ENCODE measurements at places on chromosomes 13 and 19. TPM values are rescaled to one million over a fixed set of nuclear protein-coding genes. Genes with fewer than 3 reads are reported as not detected.

GRCh38 chr19:13334801-13335481 is 171.3 kb downstream of the CACNA1A start:
- peak; percentile 13 for DNase-seq

- no peak for DNase-seq
These were observed 15.3 kb downstream of the ATP7B start for GRCh38 chr13:51995677-51996551.

DNA sequence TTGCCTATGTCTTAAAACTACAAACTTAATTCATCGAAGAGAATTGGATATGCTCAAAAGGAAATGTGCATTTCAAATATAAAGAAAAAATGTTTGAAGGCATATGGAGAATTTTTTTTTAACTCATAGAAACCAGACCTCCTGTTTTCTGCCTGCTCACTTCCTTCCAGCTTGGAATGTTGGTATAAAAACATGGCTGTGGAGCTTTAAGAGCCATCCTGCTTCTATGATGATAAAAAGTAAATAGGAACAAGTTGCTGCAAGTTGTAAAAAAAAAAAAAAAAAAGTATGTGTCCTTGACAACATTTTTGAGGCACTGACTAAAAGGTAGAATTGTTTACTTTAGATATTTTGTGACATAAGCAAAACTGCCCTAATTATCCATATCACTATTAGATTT is 1230.7 kb downstream of the PCDH9 start:
- DNase-seq: no peak

DNA sequence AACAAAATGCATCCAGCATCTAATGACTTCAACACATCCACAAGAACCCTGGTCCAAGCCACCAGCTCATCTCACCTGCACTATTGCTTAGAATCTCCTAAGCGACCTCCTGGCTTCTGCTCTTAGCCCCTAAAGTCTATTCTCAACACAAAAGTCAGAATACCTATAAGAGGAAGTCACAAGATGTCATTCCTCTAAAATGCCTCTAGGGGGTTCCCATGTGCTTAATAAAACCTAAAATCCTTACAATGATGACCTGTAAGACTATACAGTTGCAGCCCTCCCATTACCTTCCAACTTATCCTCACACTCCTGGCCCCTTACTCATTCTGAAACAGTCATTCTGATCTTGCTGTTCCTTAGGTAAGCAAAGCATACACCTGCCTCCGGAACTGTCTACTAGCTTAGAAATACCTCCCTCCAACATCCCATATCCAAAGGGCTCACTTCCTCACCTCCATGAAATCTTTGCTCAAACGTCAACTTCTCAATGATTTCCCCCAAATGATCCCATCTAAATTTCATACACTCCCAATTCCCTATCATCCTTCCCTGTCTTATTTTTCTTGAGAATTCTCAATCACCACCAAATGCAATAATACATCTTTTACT is 10.0 kb downstream of the ATP7B start:
- DNase-seq: peak; percentile 50

- DNase-seq: peak; percentile 44
These were observed 30.0 kb upstream of the NCCRP1 start for GRCh38 chr19:39166571-39167391.

- DNase-seq: no peak
These were observed 56.8 kb downstream of the LRCH1 start for GRCh38 chr13:46609726-46610125.

DNA sequence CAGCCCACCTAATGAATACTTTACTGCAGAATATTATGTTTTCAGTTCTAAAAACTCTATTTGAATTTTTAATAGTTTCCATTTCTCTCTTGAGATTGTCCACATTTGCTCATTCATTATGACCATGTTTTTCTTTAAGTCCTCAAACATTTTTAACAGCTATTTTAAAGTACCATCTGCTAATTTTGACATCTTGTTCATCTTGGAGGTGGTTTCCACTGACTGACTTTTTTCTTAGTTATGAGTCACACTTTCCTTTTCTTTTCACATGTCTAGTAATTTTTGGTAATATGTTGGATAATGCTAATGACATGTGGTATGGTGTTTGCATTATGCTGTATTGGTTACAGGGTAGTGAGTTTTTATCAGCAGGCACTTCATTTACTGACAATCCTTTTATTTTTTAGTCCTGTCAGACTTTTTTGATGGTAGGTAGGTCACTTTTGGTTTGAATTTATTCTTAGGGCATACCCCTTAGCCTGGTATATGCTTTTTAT is 15.4 kb upstream of the ESD start:
- no peak for DNase-seq

- DNase-seq: no peak
These were observed 373.9 kb upstream of the TSHZ3 start for GRCh38 chr19:31723101-31723500.

GRCh38 chr13:22837980-22838647 is 342.7 kb upstream of the SGCG start:
- no peak for DNase-seq

DNA sequence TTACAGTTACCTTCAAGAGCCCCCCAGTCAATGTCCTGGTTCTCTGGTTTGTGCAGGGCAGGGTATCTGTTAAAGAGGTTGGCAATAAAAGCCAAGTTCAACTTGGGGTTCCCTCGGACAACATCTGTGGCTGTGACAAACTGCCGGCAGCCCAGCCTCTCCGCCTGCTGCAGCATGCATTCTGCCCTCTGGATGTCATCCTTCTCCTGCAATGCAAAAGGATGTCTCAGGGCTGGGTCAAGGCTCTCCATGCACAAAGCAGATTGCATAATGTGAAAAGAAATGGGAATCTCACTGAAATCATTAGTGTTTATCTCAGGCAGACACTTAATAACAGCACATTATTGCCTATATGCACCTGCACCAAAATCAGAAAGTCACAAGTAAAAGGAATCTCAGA is 35.1 kb downstream of the LCP1 start:
- no peak for DNase-seq

Gene ZNF260
- total RNA-seq: 6.0 TPM

Gene ACER1
- total RNA-seq: not detected

Gene SLITRK1
- total RNA-seq: not detected
